A549 treated with GW870086 at 1 μM for 4 hours (cell line): ENCODE measurements at places on chromosomes 6 and 20. TPM values are rescaled to one million over a fixed set of nuclear protein-coding genes. Genes with fewer than 3 reads are reported as not detected.

Gene RAD21L1
- not detected in 5 replicates for total RNA-seq

Gene SLC22A2
- 0.14 TPM in 1 of 5 replicates, not detected in the others for total RNA-seq

Gene PGC
- total RNA-seq = not detected in 5 replicates

Gene NCOA6
- total RNA-seq = 17.4 to 21.5 TPM (median 19.1 TPM) in 5 replicates

Gene MYLK4
- total RNA-seq = 0.09 to 0.13 TPM (median 0.12 TPM) in 5 replicates

Gene IL17F
- not detected in 5 replicates for total RNA-seq

Gene CLIC5
- 0.10 TPM in 1 of 5 replicates, not detected in the others for total RNA-seq

Gene SLC22A7
- total RNA-seq = not detected in 5 replicates

Gene GRM4
- 0.08 to 0.29 TPM (median 0.10 TPM) in 5 replicates for total RNA-seq

Gene BNIP5
- 0.06 TPM in 1 of 5 replicates, not detected in the others for total RNA-seq

Gene MYB
- total RNA-seq = 0.50 to 1.2 TPM (median 0.83 TPM) in 5 replicates

Gene BTN2A1
- total RNA-seq = 16.9 to 22.0 TPM (median 20.3 TPM) in 5 replicates

Gene PAX1
- not detected in 5 replicates for total RNA-seq

Gene CNR1
- total RNA-seq = 0.45 to 0.65 TPM (median 0.46 TPM) in 5 replicates

Gene MYT1
- total RNA-seq = 0.09 to 0.28 TPM (median 0.14 TPM) in 4 of 5 replicates, not detected in the other

Gene MEP1A
- total RNA-seq = not detected in 5 replicates

Gene BMP2
- 0.31 to 0.46 TPM (median 0.38 TPM) in 5 replicates for total RNA-seq

Gene SIRPG
- total RNA-seq = 0.20 TPM in 1 of 5 replicates, not detected in the others

Gene TMC2
- total RNA-seq = not detected in 5 replicates

Gene ZFAND3
- total RNA-seq = 39.3 to 52.5 TPM (median 51.2 TPM) in 5 replicates

Gene CPXM1
- total RNA-seq = not detected in 5 replicates

Gene ECHDC1
- 32.5 to 57.6 TPM (median 37.3 TPM) in 5 replicates for total RNA-seq

Gene OR11A1
- not detected in 5 replicates for total RNA-seq

Gene LGSN
- total RNA-seq = 2.0 to 2.8 TPM (median 2.7 TPM) in 5 replicates

Gene IMPG1
- total RNA-seq = not detected in 5 replicates

Gene OR2H2
- total RNA-seq = not detected in 5 replicates

Gene RSPO3
- 73.7 to 85.2 TPM (median 77.2 TPM) in 5 replicates for total RNA-seq

Gene KIF25
- total RNA-seq = 0.05 to 0.22 TPM in 2 of 5 replicates, not detected in the others

Gene SFTA2
- total RNA-seq = not detected in 5 replicates

Gene MARCKS
- total RNA-seq = 11.0 to 19.6 TPM (median 17.1 TPM) in 5 replicates

Gene COX7A2
- 268 to 377 TPM (median 288 TPM) in 5 replicates for total RNA-seq

Gene ADGRB3
- not detected in 5 replicates for total RNA-seq
